ENCODE measurements at places on chromosomes 16 and 17.

DNA sequence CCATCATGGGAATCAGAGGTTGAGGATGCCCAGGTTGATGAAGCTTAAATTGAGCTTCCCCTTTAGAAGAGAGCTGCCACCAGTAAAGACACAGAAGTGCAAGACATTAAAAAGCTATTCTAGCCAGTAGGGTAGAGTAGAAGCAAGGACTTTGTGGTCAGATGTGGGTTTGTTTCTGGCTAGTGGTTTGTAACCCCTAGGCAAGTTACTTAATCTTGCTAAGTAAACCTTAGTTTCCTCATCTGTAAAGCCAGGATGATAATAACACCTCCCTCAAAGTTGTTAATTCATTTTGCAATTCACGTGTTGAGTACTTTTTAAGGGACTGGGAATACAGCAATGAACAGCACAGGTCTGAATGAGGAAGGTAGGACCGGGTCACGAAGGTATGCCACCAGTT is 3.6 kb downstream of the SNTB2 start:
- no peak for DNase-seq

- DNase-seq = no peak
These were observed 72.0 kb downstream of the CNGB1 start for GRCh38 chr16:57898961-57899360.

- DNase-seq = no peak
These were observed 9.1 kb upstream of the UBB start for GRCh38 chr17:16371742-16372141.

GRCh38 chr17:77897741-77898301 is 60.7 kb upstream of the TNRC6C start:
- DNase-seq = no peak
